CD8-positive, alpha-beta memory T cell (primary cell): ENCODE measurements at places on chromosomes 13 and 19.

DNA sequence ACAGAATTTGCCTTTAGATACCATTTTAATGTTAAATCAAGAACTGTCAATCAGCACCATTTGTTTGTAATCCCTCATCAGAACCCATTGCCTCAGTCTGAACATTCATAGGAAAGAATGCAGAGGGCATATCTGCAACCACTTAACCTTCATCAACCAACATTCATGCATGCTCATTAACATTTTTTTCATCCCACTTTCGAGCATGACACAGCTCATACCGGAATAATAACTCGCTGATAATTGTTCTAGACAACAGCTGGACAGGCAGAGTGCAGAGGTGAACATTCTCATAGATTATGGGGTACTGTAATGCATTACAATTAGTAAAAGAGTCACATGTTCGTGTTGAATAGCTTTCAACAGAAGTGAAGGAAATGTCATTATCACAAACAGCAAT lies 216.8 kb downstream of the DIAPH3 start:
- no peak for DNase-seq

DNA sequence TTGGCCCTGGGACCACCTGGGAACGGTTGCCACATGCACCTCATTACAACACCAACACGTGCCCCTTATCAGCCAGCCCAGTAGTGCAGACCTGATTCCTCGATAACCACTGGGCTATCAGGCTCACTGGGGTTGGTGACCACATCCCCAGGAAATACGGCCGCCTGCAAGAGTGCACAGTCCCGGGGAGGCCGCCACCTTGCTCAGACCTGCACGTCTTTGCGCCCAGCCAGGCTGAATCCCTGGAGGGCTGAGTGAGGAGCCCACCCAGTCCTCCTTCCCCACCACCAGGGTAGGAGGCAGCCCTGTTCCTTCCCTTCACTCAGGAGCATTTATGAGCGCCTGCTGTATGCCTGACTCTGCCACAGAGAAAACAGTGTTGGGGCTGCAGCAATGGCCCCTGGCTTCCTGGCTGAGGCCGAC lies 67.8 kb downstream of the CEBPG start:
- no peak for DNase-seq

- DNase-seq, result no peak
Measured at GRCh38 chr19:17471410-17472125, 1.2 kb downstream of the SLC27A1 start.

- no peak for DNase-seq
Measured at GRCh38 chr19:738509-739128, 12.3 kb upstream of the MISP start.

- no peak for DNase-seq
Measured at GRCh38 chr19:3520166-3521103, 14.3 kb downstream of the FZR1 start.

GRCh38 chr19:47623151-47623920 lies 14.4 kb downstream of the BICRA start:
- DNase-seq, result no peak

DNA sequence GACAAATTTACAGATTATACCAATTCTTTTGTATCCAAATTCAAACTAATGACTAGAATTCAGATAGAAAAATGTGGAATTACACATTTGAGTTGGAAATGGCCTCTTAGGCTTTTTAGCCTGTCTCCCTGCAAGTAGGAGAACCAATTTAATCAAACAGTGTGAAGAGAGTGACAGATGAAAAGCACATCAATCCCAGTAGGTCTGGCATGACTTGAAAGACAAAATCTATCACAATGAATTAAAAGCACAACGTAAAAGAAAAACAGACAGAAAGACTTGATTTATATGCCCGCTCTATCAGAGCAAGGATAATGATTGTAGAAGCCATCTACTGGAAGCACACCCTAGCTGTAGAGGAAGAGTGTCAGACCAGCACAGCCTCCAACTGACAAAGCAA lies 1084.4 kb upstream of the SPRY2 start:
- DNase-seq, result no peak

- DNase-seq, result no peak
Measured at GRCh38 chr13:27496006-27496405, 45.6 kb upstream of the MTIF3 start.

GRCh38 chr13:82636119-82636518 lies 1246.2 kb downstream of the SLITRK1 start:
- DNase-seq, result no peak

DNA sequence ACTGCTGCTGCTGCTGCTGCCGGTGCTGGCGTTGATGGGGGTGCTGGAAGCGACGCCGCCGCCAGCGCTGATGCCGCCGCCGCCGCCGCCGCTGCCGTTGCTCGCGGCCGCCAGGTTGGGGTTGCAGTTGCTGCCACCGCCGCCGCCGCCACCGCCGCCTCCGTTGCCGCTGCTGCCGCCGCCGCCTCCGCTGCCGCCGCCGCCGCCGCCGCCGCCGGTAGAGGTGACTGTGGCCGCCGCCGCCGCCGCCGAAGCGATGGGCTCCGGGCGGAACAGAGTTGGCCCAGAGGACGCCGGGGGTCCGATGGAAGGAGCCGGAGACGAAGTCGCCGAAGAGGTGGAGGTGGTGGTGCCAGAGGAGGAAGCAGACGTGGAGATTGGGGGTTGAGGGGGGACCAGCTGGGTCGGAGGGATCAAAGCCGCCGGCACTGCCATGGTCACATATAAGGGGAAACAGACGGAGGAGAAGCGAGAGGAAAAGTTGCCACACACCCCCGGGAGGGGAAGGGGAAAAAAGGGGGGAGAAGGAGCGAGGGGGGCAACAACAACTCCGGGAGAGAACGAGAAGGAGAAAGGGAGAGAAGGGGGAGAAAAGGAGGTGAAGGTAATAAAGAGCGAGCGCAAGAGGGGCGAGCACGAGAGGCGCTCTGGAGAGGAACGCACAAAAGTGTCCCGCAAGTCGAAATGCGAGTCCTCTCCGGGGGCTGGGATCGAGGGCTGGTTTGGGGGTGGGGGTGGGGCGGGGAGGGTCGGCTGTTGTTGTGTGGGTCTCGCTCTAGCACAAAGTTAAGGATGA lies 471 bp downstream of the DACH1 start:
- DNase-seq, result no peak
